Dermis microvascular lymphatic vessel endothelial cell (primary cell): ENCODE measurements at places on chromosomes 1 and 21. TPM values are rescaled to one million over a fixed set of nuclear protein-coding genes. Genes with fewer than 3 reads are reported as not detected.

DNA sequence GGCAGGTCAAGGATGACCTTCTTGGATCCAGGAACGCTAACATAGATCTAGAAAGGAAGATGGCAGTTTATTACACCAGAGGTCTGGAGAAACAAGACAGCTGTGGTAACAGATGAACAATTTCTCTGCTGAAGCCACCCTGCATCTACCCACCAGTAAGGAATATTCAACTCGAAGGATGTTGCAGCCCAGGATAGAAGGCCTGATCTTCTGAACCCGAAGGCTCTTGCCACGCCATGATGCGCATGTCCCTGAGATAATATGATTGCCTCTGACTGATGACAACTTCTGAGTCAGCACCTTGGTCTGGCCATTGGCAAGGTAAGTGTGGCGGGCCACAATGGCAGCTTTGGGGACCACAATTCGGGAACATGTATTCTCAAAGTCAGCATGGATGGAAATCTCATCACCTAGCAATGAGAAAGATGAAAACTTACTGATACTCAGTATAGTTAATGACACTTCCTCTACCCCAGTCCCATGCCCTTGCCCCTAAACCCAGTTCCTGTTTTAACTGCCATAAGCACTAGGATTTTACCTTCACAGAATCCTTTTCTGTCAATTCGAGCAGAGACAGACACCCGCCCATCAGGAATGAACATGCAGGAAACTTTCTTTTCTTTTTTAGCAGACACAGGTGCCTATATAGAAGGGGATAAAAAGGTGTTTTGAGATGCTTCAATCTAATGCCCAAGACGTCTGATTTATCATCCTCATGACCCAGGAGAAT is 1.8 kb downstream of the TXNIP start:
- no peak for DNase-seq

GRCh38 chr1:175749075-175749474 is 5.7 kb upstream of the TNR start:
- DNase-seq = no peak

- no peak for DNase-seq
These were observed 11.3 kb downstream of the LIX1L start for GRCh38 chr1:145946477-145946986.

DNA sequence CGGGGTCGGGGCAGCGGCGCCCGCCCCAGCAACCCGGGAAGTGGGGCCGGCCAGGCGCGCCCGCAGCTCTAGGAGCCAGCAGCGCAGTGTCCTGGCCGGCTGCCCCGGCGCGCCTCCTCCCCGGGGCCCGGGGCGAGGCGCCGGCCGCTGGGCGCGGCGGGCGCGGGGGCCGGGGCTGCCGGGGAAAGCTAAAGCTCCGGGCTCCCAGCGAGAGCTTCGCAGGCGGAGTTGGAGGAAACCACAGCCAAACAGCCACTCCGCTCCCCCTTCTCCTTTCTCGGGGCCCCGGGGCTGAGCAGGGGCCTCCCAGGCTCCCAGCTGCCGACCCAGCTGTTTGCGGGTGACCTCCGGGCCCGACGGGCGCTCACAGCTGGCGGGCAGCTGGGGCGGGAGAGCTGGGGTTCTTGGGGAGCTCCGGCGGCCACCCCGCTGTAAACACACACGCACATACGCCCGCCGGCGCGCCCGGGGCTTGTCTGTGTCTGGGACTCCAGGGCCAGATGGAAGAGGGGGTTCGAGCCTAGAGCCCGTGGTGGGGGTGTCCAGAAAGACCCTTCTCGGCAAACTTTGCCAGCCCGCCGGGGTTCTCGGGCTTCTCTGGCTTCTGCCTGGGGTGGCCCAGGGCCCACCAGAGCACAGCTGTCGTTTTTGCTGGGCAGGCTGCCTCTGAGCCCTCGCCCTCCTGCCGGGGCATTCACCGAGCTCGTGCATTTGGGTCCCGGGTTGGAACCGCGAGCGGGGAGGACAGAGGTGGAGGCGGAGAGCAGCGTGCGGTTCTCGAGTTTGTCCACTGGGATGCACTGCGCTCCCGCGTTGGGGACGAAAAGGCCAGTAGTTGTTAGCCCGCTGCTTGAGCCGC is 1.5 kb downstream of the AJAP1 start:
- no peak for DNase-seq

DNA sequence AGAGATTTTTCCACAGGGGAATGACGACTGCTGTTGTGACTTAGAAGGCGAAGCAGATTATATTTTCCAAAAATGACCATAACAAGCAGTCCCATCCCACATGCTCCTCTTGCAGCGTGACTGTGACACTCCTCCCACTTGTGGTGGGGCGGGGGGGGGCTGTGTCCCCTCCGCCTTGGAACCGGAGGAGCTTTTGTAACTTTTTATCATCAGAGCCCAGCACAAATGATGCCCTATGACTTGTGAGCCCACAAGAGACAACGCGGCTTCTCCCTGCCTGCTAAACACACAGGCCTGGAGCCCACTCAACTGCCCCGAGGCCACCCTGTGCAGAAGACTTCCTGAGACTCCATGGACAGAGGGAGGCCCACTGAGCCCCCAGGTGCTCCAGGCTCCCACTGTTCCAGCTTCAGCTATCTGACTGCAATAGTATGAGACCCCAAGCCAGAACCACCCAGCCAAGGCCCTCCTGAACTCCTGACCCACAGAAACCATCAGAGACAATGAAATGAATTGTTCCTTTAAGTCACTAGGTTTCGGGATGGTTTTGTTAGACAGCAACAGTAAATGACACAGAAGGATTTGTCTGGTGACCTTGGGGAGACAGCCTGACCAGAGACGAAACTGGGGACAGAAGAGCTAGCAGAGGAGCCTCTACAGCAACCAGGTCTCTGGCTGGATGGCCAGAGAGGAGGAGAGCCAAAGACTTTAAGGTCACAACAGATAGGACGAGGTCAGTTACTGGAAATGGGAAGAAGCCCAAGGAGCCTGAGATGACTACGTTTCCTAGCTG is 58.8 kb downstream of the CAPZB start:
- DNase-seq = no peak

DNA sequence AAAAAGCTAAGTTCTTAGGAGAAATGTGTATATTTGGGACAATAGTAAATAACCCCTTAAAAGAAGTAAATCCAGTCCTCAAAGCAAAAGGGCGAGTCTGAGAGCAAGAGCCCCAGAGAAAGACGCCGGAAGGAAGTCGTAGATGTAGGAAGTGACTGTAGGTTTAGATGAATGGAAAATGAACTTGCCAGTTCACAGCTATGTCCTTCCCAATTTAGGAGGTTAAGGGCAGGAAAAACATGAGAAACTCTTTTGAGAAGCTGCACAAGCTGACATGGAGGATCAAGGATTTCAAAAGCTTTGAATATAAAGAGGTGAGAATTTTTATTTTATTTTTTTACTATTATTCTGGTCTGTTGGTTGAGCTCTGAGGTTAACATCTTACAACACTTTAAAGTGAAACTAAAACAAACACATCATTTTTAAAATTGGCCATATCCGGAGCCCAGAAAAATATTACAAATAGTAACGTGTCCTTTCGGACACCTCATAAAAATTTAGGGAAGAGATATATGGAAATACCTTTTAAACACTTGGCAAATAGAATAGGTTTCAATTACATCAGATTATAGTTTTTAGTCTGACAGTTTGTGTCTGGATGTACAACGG is 1178.6 kb downstream of the MRPL39 start:
- DNase-seq = no peak

GRCh38 chr1:222523852-222524251 is 24.1 kb downstream of the HHIPL2 start:
- no peak for DNase-seq

DNA sequence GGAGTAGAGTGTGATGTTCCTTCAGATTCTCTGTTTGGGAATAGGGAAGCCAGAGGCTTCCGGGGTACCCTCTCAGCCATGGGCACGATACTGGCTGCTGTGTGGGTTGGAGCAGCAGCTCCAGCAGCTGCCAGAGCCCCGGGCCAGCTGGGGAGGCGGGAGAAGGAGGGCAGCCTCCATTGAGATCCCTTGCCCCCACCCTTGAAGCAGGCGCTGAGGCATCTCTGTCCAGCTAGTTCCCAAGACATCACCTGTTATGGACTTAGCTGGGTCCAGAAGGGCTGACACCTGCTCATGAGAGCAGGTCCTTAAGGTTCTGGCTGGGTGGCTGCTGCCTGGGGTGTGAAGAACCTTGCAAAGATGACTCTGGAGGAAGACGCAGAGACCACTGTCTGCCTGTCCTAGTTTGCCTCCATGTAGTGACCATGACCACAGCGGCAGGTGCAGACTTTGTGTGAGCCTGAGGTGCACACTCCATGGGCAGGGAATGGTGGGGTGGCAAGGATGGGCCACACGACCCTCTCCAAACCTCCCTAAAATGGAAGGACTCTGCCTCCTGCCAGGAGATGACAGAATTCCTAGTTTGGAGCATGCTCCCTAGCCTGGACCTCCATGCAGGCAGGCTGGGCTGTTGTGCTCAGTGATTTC is 222.6 kb upstream of the C1orf174 start:
- DNase-seq = no peak

GRCh38 chr1:180912801-180913565 is at the start of gene KIAA1614:
TSS of gene KIAA1614 (plus strand) at chr1:180912897. CDS start at chr1:180913244, 347 bp downstream.
- peak; percentile 45 for DNase-seq

Gene DEPDC1
- total RNA-seq = 4.6 and 13.4 TPM in 2 replicates

Gene PAX7
- not detected in 2 replicates for total RNA-seq

Gene DPH2
- total RNA-seq = 15.0 and 18.8 TPM in 2 replicates
